ENCODE measurements at places on chromosomes 7 and 10. TPM values are rescaled to one million over a fixed set of nuclear protein-coding genes. Genes with fewer than 3 reads are reported as not detected.

ITPRID1 gene
- not detected for total RNA-seq

PMS2 gene
- total RNA-seq: 13.4 TPM

CUX1 gene
- total RNA-seq: 45.1 TPM

DNA sequence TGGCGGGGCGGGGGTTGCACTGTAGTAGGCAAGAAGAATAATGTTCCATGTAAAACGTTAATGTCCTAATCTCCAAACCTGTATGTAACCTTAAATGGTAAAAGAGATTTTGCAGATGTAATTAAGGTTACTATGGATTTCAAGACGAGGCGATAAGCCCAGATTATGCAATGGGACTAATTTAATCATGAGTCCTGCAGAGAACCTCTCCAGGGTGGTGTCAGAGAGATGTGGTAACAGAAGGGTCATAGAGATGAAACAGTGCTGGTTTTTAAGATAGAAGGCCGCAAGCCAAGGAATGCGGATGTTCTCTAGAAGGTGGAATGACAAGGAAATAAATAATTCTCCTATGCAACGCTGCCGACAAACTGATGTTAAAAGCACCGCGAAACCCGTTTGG is 57.1 kb downstream of the UBE3C start:
- no peak for DNase-seq
- H3K4me1 ChIP-seq: no peaks in the 10 kb centered on the region
- H3K4me3 ChIP-seq: no peak overlapping the region
- peaks cover 55% of the 10 kb centered on the region for H3K36me3 ChIP-seq

DNA sequence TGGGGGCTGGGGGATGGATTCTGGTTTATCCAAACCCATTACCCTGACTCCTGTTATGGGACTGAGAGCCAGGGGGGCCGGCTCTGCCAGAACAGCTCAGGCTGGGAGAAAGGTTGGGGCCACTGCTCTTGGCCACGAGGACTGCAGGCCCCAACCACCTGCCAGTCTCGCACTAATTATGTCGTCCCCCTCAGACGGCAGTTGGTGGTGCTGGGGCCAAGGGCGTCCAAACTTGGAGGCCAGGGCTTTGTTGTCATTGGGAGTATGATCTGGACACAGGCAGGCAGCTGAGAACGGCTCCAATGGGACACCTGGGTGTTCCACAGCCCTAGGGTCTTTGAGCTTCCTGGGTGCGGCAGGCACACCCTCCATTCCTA is 34.7 kb downstream of the DRGX start:
- H3K4me1 ChIP-seq: no peaks in the 10 kb centered on the region
- no peaks in the 10 kb centered on the region for H3K36me3 ChIP-seq
- no peak for DNase-seq
- no peaks in the 10 kb centered on the region for H3K27me3 ChIP-seq

DNA sequence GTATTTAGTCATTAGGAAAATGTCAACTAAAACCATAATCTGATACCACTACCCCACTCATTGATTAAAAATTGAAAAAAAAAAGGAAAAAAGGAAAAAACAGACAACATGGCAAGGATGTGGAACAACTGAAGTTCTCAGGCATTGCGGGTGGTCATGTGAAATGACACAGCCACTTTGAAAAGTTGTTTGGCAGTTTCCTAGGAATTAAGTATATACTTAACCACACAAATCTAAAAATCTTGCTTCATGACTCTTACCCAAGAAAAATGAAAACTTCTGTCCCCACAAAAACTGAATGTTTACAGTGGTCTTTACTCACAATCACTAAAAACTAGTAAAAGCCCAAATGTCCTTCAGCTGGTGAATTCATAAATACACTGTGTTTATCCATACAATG is 254.5 kb downstream of the AHR start:
- no peak for DNase-seq
- H3K4me3 ChIP-seq: no peak overlapping the region
- no peaks in the 10 kb centered on the region for H3K36me3 ChIP-seq

DNA sequence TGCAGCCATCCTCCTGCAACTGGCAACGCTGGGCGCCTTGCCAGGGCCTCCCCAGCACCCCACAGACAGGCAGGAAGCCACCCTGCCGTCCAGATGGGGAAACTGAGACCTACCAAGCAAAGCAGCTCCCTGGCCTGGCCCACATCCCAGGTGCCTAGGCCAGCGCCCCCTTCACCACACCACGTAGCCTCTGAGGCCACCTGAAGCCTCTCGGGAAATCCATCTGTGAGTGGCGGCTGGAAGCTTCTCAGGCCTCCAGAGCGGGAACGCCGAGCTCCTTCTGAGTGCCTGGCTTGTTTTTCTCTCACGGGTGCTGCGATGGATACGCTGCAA is 58.7 kb downstream of the UNCX start:
- peaks cover 6% of the 10 kb centered on the region for H3K4me1 ChIP-seq
- no peak for DNase-seq
- H3K36me3 ChIP-seq: no peaks in the 10 kb centered on the region
- no peak overlapping the region for H3K4me3 ChIP-seq
- H3K27ac ChIP-seq: no peak overlapping the region
- no peaks in the 10 kb centered on the region for H3K27me3 ChIP-seq

All from CD4-positive, CD25-positive, alpha-beta regulatory T cell (primary cell).